ENCODE measurements at places on chromosomes 2 and 18.

- DNase-seq: no peak
Observed at GRCh38 chr2:73257425-73258125, 23.5 kb downstream of the CCT7 start.

- DNase-seq: no peak
Observed at GRCh38 chr2:26178746-26179436, 6.0 kb downstream of the GAREM2 start.

DNA sequence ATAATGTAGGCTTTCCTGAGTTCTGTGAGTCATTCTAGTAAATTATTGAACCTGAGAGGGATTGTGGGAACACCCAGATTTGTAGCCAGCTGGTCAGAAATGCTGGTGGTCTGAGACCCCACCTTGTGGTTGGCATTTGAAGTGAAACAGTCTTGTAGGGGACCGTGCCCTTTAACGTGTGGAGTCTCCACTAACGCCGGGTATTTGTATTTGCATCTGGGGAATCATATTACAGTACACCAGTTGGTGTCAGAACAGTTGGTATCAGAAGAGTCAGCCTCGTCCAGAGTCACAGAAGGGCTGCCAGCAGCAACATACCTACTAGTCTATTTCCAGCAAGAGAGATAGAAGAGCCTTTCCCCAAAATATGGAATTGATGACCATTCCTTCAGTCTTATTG, 38.3 kb upstream of the PTPN4 start:
- DNase-seq: no peak

DNA sequence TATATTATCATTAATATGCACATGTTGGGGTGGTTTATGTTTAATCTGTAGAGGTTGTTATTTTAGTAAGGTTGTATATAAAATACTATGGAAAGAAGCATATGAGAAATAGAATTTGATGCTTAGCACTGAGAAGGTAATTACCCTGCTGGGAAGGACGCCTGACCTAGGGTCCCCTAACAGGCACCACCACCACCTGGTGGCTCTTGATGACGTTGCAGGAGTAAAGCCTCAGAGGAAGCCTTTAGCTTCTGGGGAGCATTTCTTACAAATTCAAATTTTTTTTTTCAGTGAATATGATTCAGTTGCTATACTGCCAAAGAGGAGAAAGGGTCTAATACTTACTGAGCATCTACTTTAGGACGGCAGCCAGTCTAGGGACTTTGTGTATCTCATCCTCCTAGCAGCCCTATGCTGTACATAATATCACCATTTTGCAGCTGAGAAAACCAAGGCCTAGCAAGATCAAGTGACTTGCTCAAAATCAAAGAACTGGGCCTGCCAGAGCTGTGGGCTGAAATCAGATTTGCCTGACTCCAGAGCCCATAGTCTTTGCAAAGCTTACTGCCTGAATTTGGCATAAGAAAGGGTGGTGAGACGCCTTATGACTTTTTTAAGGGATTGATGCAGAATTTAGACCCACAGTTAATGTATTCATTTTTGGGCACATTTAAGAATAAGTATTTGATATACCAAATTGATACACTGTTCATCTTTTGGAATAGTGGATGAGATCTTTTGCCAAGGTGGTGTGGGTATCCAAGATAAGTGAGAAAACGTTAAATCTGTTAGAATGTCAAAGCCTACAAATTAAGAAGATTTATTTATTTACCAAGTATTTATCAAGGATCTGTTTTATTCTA, 78.8 kb upstream of the GAREM1 start:
- peak; percentile 45 for DNase-seq

DNA sequence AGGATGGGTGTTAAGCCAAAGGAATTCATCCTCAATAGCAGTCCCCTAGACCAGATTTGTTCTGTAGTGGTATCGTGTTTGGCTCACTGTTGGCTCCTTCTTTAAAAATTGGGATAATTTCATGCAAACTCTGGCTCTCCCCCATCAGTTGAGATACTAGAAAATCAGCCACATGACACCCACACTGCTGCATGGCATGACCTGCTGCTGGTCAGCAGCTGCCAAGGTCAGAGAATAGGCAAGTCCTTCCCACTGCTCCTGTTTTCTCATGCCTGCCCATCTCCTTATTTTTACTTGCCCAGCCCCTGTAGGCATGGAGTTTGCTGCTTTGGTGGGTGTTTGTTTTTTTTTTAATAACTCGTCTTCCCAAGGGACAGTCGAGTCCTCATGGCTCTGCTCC, 1.0 kb upstream of the SNRNP200 start:
- no peak for DNase-seq

- peak; percentile 65 for DNase-seq
Observed at GRCh38 chr18:3624935-3625741, 175.2 kb downstream of the TGIF1 start.

DNA sequence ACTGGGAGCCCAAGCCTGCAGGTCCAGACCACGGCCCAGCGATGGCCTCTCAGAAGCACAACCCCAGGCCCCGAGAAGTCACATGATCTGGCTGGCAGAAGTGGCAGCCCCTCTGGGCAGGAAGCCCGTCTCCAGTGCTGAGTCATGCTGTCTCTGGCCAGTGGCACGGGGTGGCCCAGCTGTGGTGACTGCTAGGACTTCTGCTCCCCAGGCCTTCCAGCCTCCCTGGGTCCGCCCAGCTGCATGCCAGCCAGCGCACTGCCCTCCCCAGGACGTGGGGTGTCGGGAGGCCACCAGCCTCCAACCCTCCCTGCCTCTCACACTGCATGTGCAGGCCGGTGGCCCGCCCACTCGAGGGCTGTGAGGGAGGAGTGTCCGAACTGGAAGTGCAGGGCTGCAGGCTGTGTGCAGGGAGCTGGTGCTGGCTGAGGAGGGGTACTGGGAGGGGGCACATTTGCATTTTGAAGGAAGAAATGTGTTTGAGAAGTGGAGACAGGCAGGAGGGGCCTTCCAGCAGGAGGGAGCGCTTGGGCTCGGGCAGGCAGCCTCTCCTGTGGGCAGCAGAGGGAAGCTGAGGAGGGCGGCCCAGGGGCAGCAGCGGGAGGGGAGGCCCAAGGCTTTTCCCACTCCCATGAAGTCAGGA, 17.0 kb upstream of the HPCAL1 start:
- DNase-seq: no peak

GRCh38 chr2:127597046-127597983, 48.6 kb upstream of the GPR17 start:
- no peak for DNase-seq

GRCh38 chr2:25369876-25370275, 28.2 kb upstream of the DNMT3A start:
- no peak for DNase-seq

DNA sequence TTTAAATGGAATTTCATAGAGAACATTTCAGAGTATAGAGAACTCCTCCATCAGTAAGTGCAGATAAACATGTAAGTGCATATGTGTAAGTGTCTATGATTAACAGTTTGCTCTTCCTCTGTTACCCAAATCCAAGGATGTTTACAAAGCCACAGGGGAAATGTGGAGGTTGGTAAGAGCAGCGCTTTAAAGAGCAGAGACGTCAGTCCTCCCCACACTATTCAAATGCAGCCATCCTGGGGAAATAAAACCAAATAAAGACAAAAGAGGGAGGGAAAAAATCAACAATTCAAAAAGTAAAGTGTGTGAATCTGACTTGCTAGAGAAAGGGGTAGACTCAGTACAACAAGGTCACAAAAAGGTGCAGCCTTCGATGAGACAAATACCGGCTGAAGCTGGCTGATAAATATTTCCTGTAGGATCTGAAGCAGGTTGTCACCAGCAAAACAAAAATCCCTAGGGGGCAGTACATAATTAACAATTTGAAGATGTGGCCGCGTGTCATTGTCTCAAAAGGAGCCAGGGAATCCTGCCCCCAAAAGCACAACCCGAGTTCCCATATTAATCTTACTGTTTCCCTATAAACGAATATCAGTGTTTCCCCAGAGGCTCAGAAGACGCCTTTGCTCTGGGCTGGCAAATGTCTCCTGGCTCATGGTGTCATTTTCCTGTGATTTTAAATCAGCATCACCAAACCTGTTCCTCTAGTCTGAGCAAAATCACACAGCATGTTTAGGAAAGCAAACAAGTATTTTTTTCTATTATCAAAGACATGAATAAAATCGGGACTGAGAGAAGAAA, 216.5 kb downstream of the CDCA7 start:
- DNase-seq: no peak

GRCh38 chr2:22788749-22789327, 596.1 kb upstream of the KLHL29 start:
- DNase-seq: no peak

DNA sequence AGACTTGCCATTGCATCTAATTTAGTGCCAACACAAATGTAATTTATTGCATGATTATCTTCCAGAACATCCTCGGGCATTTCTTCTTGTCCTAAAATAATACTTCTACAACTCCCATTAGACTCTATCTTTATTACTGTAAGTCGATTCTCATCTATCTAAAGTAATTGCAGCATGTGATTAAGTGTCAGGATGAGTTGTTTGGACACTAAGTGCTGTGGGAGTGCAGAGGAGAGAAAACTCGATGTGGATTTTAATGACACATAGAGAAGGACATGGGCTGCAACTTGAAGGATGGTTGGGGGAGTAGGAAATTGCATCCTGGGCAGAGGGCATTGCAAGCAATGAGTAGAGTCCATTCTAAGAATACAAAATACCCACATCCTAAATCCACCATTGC, 33.5 kb downstream of the STAT4 start:
- no peak for DNase-seq

GRCh38 chr2:212392043-212392442, 146.6 kb downstream of the ERBB4 start:
- no peak for DNase-seq

DNA sequence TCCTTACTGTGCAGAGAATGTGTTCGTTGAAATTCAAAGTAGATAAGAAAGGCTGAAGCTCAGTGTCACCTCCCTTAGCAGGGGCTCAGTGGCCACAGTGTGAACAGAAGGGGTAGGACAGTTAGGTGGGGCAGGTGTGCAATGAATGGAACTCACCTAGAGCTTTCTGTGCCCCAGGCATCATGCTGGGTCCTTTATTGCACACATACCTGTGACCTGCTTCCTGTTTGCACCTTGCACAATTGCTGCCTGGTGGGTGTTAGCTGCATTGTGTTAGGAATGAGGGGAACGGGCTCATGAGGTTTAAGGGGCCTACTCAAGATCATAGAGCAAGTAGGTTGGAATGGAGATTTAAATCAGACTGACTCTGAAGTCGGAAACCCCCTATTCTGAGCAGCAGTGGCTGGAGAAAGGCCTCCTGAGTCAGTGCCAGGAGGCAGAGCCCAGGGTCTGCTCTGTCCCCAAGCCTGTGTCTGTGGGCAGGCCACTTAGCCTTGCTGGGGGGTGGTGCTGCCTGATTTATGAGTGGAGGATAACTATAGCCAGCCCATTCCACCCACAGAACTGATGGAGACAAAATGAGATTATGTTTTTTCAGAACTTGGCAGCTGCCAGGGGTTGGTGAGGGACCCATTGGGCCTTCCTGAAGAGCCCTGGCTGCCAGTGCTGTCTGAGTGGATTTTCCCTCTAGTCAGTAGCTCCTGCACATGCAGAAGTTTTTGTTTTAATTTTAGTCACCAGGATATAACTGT, 76.2 kb downstream of the NPAS2 start:
- no peak for DNase-seq

- DNase-seq: no peak
Observed at GRCh38 chr2:98839292-98839691, 96.7 kb downstream of the CRACDL start.

DNA sequence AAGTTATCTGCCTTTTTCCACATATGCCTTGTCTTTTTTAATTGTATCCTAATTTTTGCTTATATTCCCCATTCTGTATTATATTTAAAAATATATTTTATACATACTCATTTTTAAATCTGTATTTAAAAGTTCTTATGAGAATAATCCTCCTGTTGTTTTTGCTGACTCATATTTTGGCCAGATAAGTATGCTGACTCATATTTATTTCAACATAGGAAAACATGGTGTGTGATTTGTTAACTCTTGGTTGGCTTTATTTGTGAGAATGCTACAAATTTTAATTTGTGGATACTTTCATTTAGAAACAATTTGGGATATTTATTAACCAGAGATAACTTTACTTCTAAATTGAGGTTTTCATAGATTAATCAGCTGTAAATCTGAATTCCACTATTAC, 587.7 kb downstream of the CPS1 start:
- DNase-seq: no peak

DNA sequence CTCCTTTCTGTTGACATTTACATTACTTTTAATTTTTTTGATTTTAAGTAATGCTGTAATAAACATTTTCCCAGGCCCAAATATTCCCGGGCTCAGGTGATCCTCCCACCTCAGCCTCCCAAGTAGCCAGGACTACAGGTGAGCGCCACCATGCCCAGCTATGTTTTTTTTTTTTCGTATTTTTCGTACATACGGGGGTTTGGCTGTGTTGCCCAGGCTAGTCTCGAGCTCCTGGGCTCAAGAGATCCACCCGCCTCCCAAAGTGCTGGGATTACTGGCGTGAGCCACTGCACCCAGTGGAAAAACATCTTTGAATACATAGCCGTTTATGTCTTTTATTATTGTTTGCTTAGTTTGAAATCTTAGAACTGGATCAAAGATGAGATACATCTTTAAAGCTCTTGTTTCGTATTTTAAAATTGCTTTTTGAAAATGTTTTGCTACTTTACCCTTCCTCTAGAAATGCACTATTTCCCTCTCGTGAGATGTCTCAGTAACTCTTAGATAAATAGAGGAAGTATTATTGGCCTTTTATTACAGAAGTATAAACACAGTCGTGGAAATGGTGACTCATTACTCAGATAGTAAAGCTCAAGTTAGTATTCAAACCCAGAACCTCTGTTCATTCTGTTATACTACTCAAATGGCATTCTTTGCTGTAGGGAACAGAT, 2.4 kb downstream of the SMCHD1 start:
- DNase-seq: no peak

DNA sequence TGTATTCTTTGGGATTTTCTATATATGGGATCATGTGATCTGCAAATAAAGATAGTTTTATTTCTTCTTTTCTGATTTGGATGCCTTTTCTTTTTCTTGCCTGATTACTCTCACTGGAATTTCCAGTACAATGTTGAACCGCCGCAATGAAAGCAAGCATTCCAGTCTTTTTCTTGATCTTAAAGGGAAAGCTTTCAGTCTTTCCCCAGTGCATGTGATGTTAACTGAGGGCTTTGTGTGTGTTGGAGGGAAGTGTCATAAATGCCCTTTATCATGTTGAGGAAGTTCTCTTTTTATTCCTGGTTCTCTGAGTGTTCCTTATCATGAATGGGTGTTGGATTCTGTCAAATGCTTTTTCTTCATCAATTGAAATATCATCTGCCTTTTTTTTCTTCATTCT, 16.9 kb upstream of the CYBRD1 start:
- DNase-seq: no peak

- DNase-seq: peak; percentile 6
Observed at GRCh38 chr2:55133467-55134315, 83.4 kb upstream of the RTN4 start.

GRCh38 chr2:207558079-207558491, 28.3 kb downstream of the CREB1 start:
- DNase-seq: no peak
